ENCODE measurements at places on chromosomes 3 and 15. TPM values are rescaled to one million over a fixed set of nuclear protein-coding genes. Genes with fewer than 3 reads are reported as not detected.

SNTN gene
- total RNA-seq: not detected

NSUN3 gene
- 4.8 TPM for total RNA-seq

DNA sequence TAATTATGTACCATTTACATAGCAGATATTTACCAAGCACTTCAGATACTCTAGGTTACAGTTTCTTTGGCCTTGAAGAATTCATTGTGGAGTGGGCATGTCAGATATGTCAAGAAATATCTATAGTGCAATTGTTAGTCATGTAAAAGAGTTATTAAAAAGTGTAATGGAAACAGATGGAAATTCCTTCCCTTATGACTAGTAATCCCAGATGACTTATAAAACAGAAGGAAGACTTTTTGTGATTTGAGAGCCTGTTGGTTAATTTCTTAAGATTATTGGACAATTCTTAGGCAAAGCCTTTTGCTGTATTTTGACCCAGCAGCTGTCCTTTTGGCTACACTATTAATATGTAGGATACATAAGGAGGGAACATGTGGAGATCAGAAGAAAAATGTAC is 708.9 kb upstream of the NECTIN3 start:
- DNase-seq: no peak

- no peak for DNase-seq
Observed at GRCh38 chr15:70319466-70319865, 221.7 kb upstream of the TLE3 start.

DNA sequence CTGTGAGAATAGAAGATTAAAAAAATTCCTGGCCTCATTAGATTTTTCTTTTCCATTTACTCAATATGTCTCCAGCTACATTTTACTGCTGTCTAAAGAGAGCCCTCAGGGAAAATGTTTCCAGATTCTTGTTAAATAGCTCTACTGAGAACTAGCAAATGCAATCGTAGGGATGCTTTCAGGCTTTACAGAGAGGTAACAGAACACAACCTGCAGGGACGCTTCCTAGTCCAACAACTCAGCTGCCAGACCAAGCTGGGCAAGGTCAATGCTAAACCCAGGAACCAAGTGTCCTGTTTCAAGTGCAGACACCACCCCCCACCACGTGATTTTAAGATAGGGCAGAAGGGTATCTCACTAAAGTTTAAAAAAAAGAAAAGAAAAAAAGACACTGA is 25.2 kb downstream of the ARHGEF3 start:
- DNase-seq: no peak

- no peak for DNase-seq
Observed at GRCh38 chr15:68709876-68710275, 110.8 kb downstream of the ANP32A start.

CHL1 gene
- 24.8 TPM for total RNA-seq

IGF2BP2 gene
- 15.9 TPM for total RNA-seq

DNA sequence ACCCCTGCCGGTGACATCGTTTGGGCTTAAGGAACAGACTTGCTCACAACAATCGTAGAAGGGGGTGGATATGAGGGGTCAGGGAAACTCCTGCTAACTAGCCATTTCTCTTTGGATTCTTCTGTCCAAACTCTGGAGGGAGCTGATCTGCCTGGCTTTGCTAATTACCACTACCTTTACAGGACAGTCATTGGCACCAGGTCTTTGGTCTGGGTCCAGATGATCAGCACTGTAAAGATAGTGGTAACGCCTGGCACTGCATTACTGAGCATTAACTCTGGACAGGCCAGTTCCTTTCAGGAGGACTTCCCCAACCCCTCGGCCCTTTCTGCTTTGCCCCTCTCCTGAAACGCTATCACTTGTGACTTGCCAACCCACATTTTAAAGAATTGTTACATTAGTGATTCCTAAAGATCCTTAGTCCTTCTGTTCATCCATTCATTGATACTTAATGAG is 788 bp downstream of the UQCC5 start:
- no peak for DNase-seq

CCDC39 gene
- total RNA-seq: not detected

GRCh38 chr15:31457161-31457560 is 130.5 kb downstream of the KLF13 start:
- DNase-seq: no peak

GRCh38 chr3:155339052-155339451 is 45.6 kb upstream of the STRIT1 start:
- DNase-seq: no peak

GRCh38 chr15:68646156-68646555 is 67.4 kb downstream of the CORO2B start:
- DNase-seq: no peak

GRCh38 chr15:66953523-66954229 is 111.7 kb upstream of the SMAD3 start:
- no peak for DNase-seq

Data from Right ventricle myocardium inferior (tissue), 1 donor.